ENCODE measurements at places on chromosomes 3 and 15. TPM values are rescaled to one million over a fixed set of nuclear protein-coding genes. Genes with fewer than 3 reads are reported as not detected.

The MST1R gene
- 1.1 TPM for total RNA-seq

GRCh38 chr15:91921843-91922198, 68.3 kb downstream of the SLCO3A1 start:
- DNase-seq, result no peak

DNA sequence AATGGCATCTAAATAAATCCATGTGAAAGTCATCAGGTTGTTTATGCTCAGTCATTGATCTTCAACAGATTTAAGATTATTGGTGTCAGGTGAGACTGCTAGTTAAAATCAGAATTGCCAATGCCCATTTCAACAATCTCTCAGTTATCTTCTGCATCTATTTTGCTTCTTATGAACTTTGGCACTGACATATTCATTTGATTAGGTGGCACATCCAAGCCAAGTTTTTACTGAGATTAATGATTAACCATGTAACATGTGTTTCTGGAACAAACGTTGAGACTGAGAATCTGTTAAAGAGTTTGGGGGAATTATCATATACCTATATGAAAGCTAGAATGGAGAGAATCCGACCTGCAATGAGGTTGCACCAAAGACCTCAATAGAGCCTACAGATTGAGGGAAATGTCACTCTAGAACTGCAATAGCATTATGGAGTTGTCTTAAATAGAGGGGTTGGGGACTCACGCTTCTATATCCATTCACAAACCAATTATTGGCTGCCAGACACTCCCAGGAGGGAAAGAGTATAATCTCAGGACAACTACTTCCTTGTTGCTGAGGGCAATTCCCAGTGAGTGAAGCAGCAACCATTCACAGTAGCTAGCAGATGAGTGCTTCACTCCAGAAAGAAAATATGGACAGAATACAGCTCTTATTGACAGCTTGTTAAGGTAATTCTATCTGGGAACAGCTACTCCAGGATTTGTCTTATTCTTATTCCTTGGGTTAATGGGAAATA, 891.3 kb downstream of the SQOR start:
- DNase-seq, result no peak

DNA sequence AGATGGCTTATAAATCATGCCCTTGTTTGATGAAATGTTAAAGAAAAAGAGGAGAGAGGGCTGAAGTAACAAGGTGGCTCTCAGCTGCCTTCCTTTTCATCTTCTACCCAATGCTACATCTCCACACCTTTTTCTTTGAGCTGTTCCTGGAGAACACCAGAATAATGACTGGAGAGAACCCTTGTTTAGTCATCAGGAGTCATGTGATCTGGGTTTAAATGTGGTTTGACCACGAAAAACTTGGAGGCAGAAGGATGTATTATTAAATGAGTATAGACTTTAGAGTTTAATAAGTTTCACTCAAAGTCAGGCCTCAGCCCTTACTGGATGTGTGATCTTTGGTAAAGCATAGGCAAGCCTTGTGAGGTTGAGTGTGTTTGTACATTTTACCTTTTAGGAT, 230.3 kb upstream of the TBL1XR1 start:
- DNase-seq, result no peak

- peak; percentile 70 for DNase-seq
Observed at GRCh38 chr15:40763801-40764628, at the start of gene GCHFR. Gene GCHFR (plus strand): TSS chr15:40764068. CDS start chr15:40764181, 113 bp downstream.

DNA sequence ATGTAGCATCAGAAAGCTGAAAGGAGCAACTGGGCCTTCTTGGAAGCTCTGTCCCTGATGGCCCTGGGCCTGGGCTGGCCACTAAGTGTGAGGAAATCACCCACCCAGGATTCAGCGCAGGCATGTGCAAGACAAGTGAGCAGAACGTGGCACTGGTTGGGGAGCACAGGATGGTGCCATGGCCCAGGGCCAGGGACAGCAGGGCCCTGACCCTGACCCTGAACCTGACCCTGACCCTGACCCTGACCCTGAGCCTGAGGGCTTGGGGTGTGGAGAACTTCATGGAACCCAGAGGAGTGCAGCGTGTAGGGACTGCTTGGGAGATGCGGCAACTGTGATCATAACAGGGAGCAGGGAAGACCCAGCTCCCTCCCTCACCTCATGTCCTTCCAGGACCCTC, 5.9 kb upstream of the ALDH1L1 start:
- no peak for DNase-seq

GRCh38 chr15:44711743-44712345, 527 bp downstream of the B2M start:
- DNase-seq, result no peak

GRCh38 chr3:18334837-18335601, 90.1 kb downstream of the SATB1 start:
- DNase-seq, result peak; percentile 52

GRCh38 chr3:171315101-171315500, 145.1 kb downstream of the TNIK start:
- DNase-seq, result no peak

The QTRT2 gene
- 10.8 TPM for total RNA-seq

- no peak for DNase-seq
Observed at GRCh38 chr15:57477736-57478522, 101.6 kb downstream of the CGNL1 start.

DNA sequence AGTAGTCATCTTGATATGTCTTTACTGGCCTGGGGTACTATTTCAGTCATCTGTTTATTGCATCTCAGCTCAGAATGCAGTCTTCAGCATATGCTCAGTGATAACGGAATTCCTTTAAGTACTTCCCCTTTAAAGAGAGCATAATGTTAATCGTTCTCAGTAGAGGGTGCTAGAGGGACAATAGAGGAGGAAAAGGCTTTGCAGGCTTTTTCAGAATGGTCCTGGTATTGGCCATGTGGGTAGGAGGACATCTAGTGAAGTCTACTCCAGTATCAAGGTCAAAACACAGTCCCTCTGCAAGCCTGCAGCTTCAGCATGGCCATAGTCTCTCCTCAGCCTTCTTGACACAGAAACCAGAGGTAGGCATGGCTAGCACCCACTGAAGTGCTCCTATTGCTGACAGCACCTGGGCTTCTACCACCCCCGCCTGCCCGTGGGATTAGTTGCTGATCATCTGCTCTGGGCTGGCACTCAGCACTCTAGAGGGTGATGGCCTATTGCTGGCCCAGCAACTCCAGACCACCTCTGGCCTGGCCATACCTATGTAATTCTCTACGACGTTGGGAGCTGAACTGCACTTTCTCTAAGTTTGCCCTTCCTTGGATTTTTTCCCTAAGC, 65.4 kb downstream of the KCNH8 start:
- DNase-seq, result no peak

DNA sequence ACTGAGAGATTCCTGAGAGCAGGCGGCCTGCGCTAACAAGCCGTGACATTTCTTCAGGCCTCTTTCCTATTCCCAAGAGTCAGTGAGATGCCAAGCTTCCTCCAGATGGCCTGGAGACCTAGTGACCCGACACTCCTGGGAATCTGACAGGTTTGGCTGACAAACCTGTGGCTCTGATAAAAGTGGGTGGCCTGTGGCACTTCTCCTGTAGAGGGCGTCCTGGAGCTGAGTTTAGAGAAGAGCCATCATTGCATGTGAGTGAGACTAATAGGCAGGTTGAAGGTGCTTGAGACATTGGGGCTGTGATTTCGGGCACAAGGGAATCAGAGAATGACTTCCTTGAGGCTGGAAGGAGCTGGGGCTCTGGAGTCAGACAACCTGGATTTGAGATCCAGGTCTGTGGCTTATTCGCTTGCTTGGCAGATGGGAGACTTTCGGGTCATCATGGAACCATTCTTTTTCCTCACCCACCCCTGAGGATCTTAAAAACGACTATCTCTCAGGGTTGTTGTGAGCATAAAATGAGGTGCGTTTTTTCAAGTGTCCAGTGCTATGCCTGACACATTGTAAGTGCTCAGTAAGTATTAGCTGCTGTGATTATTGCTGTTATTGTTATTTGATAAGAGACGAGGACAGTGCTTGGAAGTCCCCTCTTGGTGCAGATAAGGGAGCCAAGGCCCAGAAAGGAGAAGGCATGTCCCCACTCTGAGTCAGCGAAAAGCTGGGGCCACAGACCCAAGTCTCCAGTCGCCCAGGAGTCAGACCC, 77.2 kb downstream of the SCN10A start:
- peak; percentile 69 for DNase-seq

DNA sequence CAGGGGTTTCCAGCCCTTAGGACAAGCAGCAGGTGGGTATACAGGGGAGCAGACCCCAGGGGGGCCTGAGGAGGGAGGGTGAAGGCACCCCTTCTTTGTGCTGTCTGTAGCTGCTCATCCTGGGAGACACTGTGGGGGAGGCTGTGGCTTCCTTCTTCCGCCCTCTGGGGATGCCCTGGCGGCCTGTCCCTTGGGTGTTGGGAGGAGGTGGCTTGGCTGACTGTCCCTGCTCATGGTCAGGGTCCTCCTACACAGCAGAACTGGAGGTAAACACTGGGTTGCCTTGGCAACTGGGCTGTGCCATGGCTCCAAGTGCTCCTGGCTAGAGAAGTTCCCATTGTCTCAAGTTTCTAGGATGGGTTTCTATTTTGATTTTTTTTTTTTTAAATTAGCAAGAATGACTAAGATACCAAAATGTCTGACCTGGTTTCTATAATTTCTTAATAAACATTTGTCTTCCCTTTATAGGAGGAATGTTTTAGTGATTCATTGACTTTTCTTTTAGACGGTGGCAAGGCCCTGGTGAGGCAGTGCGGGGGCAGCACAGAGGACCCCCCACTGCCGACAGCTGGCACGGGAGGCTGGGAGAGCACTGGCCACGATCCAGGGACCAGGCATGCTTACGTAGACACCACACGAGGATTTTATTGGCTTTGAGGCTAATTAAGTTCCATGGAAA, 12.4 kb downstream of the KLF13 start:
- DNase-seq, result no peak

DNA sequence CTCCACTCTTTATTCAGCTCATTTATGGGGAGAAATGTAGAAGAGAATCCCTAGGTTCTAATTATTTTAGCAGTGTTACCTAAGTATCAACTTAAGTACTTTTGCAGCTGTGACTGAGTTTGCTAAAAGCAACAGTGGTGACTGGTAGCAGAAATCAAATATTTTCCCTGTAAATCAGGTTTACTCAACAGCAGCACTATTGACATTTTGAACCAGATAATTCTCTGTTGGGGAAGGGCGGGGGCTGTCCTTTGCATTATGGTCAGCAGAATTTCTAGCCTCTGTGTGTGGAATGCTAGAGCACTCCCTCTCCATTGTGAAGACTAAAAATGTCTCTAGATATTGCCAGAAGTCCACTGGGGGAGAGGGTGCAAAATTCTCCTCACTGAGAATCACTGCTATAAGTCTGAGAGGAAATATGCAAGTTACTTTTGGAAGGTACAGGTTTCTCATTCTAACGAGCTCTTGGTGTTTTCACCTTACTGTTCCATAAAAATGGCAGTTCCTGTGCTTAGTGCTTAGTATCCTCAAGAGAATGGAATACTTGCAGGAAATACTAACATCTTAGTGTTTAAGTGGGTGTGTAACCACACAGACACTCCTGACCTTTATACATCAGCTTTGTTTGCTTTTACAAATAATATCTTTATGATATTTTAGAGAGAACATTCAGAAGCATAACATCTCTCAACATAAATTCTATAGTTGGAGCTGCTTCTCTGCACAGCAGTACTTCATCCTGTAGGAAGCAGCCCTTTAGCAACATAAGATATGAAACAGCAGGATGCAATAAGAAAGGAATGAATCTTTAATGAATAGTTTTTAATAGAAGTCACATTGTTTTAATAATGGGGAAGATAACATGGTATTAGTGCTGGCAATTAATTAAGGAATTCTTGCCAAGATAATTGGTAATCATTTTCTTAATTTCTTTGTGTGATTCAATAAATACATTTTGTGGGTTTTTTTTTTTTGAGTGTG, 246.5 kb upstream of the GOLIM4 start:
- no peak for DNase-seq

The SUCNR1 gene
- 1.6 TPM for total RNA-seq

- DNase-seq, result no peak
Observed at GRCh38 chr15:55549305-55549704, 38.8 kb downstream of the PYGO1 start.

GRCh38 chr15:90190606-90191343, 10.4 kb upstream of the SEMA4B start:
- no peak for DNase-seq

- no peak for DNase-seq
Observed at GRCh38 chr3:131326307-131326706, 55.3 kb upstream of the NUDT16 start.

- no peak for DNase-seq
Observed at GRCh38 chr3:109028753-109029152, 75.1 kb upstream of the GUCA1C start.

DNA sequence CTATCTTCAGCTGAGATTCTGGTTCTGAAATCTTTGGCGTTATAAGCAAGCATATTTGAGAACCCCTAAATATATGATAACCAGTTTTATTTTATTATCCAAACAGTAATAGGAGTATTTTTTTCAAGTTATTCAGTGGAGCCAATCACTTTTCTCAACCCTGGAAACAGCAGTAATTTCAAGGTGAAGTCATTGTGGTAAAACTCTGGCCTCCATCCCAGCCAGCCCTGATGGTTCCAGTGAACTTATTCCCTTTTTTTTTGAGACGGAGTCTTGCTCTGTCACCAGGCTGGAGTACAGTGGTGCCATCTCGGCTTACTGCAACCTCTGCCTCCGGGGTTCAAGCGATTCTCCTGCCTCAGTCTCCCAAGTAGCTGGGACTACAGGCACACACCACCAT, 545.4 kb upstream of the IL12A start:
- no peak for DNase-seq

Measured in hematopoietic multipotent progenitor cell (in vitro differentiated cells).